ENCODE measurements at places on chromosomes 2 and 18.

GRCh38 chr2:2260696-2261268 is 70.3 kb downstream of the MYT1L start:
- no peak for DNase-seq

- DNase-seq, result no peak
Measured at GRCh38 chr2:16319551-16320121, 346.0 kb downstream of the CYRIA start.

GRCh38 chr2:47558116-47558767 is 155.3 kb downstream of the MSH2 start:
- DNase-seq, result no peak

- DNase-seq, result no peak
Measured at GRCh38 chr18:79939096-79939495, 12.4 kb downstream of the SLC66A2 start.

DNA sequence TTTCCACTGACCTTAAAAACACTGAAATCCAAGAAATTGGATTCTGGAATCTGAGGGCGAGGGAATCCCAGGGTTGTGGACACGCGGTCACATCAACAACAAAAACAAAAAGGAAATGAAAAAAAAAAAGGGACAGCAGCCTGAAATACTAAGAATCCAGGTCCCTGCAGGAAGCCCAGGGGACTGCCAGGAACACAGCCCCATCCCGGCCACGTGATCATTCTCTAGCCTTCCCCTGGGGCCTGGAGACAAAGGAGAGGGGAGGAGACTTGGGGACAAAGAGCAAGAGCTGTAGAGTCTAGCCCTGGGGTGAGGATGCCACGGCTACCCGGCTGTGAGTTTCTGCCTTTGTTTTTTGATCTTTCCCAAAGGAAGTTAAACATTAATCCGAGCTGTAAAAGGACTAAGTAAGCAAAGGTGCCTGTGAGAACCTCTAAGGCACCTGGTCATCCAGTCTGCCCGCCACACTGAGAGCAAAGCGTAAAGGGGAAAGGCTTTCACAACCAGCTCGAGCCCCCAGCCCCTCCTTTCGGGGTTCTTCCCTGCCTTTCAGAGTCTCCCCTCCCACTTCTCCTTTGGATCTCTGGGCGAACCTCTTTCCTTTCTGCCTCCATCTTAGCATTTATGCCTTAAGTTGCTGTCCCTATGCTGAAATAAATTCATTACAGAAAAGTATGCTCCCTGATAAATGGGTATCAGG is 57.9 kb upstream of the MSH2 start:
- DNase-seq, result no peak

GRCh38 chr2:46010925-46011490 is 286.2 kb upstream of the EPAS1 start:
- DNase-seq, result no peak

- DNase-seq, result no peak
Measured at GRCh38 chr2:150127346-150127990, 360.0 kb downstream of the RND3 start.

DNA sequence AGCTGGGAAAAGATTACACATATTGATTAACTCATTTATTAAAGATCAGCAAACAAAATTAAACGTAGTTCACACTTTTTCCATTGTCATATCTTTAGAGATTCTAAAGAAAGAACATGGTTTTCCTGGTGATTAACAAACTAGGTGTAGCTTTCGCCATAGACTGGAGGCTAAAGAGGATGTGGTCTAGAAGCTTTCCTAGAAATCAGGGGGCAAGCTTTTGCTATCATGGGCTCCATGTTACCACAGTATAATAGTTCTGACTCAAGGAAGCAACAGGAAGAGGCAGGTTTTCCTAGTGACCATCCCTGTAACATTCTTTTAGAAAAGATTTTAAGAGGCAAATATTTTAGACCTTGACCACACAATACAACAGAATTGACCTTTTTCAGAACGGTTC is 232.7 kb downstream of the METTL4 start:
- no peak for DNase-seq

- DNase-seq, result no peak
Measured at GRCh38 chr2:25664183-25664964, 9.0 kb downstream of the DTNB start.

- no peak for DNase-seq
Measured at GRCh38 chr2:12683457-12684100, 33.2 kb upstream of the TRIB2 start.

DNA sequence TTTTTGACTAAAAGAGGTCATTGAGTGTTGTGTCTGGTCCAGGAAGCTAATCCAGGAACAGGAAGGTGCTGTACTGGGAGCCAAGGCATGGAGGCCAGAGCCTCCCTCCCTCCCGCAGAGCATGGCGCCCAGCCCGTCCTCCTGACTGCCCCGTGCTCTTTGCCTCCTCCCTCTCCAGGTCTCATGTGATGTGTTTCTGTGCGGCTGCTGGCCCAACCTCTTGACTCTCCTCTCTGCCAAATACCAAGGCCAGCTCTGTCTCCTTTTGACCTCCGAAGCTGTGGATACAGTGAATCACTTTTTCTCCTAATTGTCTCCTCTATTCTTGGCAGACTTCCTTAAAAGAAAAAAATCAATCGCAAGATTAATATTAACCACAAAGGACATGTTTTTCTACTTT is 284.1 kb downstream of the PHLPP1 start:
- no peak for DNase-seq

GRCh38 chr18:47756364-47757016 is 174.0 kb downstream of the SMAD2 start:
- DNase-seq, result peak; percentile 47

GRCh38 chr2:152563764-152564163 is 153.5 kb downstream of the PRPF40A start:
- no peak for DNase-seq

DNA sequence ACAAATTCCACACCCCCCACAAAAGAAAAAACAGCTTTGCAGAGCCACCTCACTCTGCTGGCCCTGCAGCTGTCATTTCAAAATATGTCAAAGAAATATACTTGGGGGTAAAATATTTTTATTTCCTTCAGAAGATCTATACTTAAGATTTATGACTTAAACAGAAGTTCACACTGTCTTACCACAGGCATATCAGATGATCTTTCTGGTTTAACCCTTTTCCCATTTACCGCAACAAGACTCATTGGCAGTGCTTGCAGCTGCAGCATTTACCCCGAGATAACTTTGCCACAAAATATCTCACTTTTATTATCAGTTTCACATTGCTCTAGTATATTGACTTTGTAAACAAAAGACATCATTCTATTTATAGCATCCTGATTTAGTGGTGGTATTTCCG is 21.6 kb upstream of the SLC35G4 start:
- no peak for DNase-seq

- no peak for DNase-seq
Measured at GRCh38 chr2:101815739-101816391, 118.4 kb downstream of the MAP4K4 start.

DNA sequence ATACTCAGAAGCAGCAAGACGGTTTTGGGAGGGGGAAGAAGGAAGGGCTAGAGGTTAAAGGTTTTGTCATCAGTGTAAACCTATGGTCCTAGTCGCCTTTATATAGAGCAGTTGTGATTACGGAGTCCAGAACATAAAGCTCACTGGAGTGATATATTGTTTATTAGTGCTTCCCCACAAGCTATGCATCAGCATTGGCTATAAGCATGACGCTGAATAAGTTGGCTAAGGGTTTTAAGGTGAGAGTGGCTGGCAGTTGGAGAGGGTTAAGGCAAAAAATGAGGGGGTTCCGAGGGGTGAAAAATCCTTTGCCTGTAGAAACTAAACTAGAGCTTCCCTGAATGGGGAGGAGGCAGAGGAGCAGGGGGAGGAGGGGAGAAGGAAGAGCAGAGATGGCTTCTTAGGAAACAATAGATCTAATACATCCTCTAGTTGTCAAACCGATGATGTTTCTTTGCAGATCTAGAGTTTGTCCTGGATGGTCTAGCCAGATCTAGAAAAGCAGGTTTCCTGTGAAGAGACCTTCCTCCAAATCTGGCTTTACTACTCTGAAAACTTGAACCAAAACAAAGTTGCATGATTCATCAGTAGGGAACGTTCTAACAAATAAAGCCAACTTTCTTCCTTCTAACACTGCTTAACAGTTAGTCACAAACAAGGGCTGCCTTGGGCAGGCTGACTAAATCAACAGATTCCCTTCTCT is 2.5 kb downstream of the KLF7 start:
- no peak for DNase-seq

GRCh38 chr2:216626168-216626874 is 6.9 kb upstream of the IGFBP2 start:
- no peak for DNase-seq

- DNase-seq, result no peak
Measured at GRCh38 chr2:226115102-226115831, 684.4 kb downstream of the IRS1 start.

GRCh38 chr2:18422432-18423165 is 137.9 kb downstream of the RDH14 start:
- no peak for DNase-seq

GRCh38 chr2:104969564-104969963 is 68.3 kb upstream of the MRPS9 start:
- DNase-seq, result no peak

GRCh38 chr2:145652571-145653545 is 1132.9 kb upstream of the ZEB2 start:
- DNase-seq, result no peak

- no peak for DNase-seq
Measured at GRCh38 chr18:7830468-7830867, 263.4 kb downstream of the PTPRM start.

DNA sequence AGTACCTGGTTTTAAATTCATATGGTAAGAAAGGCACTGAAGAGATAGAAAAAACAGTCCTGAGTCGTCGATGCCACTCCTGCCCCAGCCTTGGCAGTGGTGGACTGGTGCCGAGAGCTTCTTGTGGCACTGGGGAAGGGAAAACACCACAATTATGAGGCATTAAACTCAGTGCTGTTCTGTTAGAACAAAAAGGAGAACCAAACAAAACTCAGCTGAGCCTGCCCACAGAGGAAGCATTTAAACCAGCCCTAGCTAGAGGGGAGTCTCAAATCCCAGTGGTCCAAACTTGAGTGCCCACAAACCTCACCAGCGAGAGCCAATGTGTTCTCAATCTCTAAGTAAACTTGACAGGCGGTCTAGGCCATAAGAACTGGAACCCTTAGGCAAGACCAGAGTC is 1254.5 kb upstream of the FAM98A start:
- no peak for DNase-seq

DNA sequence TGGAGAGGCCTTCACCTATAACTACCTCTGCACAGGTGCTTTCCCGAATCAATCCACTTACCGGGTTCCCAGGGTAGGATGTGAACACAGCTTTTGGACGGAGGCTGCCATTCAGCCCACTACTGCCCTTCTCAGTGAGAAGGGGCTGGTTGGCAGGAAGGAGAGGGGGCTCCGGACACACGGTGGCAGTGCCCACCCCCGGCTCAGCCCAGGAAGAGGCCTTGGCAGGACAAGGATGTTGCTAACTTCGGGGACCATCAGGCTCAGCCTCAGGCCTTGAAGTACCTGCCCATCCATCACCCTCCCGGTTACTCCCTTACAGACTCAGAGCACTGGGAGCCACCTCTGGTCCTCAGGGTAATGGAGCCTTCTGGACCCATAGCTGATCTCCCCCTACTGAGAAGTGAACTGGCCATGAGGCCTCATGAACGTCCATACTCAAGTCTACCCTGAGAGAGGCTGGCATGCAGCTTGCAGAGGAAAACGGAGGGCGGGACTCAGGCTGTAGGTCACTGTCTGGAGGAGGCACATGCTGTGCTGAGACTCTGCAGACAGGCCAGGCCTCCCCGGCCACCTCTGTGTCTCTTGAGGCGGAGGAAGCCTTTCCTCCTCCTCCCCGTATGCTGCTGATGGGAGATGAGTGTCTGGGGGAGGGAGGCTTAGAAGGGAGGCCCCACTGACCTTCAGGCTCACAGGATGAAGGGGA is 191.0 kb downstream of the TWIST2 start:
- no peak for DNase-seq

- no peak for DNase-seq
Measured at GRCh38 chr2:36326286-36326685, 29.3 kb upstream of the CRIM1 start.

DNA sequence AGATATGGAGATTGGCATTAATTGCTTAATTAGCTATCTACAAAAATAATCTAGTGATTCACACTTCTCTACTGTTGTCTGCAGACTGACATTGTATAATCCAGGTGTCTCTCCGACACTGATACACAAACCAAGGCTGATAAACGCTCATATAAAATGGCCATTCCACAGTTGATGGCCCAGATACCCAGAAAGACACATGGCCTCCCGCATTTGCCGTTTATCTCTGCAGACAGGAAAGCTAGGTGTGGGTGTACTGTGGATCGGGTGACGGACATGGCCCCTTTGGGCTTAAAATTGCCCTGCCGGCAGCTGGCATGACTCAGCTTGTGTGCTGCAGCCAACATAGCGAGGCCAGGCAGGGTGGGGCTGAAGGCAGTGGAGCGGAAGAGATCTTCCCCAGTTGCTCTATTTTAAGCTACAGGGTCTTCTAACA is 18.5 kb downstream of the PMAIP1 start:
- DNase-seq, result no peak

DNA sequence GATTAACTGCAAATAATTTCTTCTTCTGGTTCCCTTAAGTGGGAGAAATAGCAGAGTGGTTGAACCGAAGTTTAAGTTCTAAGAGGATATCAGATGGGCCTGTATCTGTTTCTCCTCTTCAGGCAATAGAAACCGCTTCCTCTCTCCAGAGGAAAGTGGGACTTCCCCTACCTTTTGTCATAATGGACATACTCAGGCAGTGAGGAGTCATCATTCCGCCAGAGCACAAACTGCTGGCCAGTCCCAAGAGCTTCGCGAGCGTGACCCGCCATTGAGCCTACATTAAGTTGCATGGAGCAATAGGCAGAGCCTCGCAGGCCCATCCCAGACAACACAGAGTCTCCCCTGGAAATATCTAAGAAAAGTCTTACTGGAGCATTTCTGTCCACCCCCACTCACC is 158.9 kb downstream of the LDLRAD4 start:
- DNase-seq, result no peak

DNA sequence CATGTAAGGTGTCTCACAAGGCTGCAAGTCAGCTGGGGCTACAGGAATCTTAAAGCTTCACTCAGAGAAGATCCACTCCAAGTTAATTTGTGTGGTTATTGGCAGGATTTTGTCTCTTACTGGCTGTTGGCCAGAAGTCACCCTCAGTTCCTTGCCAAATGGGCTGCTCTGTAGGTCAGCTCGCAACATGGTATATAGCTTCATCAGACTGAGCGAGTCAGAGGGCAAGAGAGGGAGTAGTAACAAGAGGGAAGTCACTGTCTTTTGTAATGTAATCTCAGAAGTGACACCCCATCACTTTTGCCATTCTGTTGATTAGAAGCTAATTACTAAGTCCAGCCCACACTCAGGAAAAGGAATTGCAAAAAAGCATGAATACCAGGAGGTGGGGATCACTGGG is 119.5 kb downstream of the LRRTM1 start:
- no peak for DNase-seq

- no peak for DNase-seq
Measured at GRCh38 chr2:225317186-225317585, 82.3 kb upstream of the NYAP2 start.
